ENCODE measurements at places on chromosomes 11 and 22.

DNA sequence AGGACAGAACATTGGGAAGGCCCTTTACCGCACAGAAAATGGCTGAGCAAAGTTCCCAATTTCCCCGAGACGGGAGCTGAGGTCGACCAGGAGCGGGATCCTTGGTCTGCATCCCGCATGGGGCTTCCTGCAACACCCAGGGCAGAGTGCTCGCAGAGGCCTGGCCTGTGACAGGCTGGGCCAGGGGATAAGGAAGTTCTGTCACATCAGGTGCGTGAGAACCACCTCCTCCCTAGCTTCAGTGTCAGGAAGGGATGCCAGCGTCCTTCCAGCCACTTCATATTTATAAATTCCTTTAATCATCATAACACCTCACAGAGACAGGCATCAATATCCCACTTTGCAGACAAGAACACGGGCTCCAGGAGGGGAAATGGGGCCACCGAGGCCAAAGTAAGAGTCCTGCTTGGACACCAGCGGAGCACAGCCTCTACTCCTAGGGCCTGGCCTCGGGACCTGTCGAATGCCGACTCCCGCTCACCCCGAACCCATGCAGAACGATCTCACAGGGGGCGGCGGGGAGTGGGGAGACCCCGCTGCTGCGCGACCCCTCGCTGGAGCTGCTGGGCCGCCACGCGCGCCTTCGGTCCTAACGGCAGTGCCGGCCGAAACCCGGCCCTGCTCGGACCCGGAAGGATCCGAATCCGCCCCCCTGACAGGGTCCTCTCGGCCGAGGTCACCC, 532 bp downstream of the BET1L start:
- DNase-seq: peak; percentile 46

GRCh38 chr11:121249039-121249663, 43.4 kb upstream of the SC5D start:
- DNase-seq: peak; percentile 69

GRCh38 chr11:637593-638521, 788 bp downstream of the DRD4 start:
- DNase-seq: no peak

- DNase-seq: no peak
Measured at GRCh38 chr11:45662665-45663485, 2.5 kb downstream of the CHST1 start.
